ENCODE measurements at places on chromosomes 2 and 18.
A peak's percentile ranks its signal among the peaks of the same experiment; 100 is the strongest.

DNA sequence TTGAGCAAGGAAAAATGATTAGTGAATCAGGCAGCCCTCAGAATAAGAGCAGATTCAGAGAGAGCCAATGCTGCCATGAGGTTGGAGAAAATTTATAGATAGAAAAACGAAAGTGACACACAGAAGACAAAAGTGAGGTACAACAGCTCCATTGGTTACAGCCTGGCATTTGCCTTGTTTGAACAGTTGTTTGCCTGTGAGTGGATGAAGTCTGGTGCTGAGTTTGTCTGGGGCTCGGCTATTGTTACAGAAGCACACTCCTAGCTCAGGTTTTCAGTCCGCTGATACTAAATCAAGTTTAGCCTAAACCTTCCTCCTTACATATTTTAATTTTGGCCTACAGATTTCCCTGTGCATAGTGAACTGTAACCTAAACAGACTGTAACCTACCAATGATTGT, 387.8 kb upstream of the RAB12 start:
- DNase-seq: no peak

DNA sequence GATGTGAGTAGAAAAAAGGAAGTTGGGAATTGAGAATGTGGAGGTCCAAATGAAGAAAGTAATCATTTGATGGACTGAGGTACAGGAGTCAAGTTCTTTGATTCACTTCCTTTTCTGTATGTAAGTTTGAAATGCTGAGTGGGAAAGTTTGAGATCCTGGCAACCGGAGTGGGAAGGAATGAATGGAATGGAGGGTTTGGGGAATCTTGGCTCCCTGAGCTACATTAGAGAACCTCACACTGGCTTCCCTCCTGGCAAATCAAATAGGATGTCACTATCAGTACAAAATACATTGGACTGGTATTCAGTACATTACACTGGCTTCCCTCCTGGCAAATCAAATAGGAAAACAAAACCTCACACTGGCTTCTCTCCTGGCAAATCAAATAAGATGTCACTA, 9.8 kb upstream of the RNF138 start:
- DNase-seq: no peak

DNA sequence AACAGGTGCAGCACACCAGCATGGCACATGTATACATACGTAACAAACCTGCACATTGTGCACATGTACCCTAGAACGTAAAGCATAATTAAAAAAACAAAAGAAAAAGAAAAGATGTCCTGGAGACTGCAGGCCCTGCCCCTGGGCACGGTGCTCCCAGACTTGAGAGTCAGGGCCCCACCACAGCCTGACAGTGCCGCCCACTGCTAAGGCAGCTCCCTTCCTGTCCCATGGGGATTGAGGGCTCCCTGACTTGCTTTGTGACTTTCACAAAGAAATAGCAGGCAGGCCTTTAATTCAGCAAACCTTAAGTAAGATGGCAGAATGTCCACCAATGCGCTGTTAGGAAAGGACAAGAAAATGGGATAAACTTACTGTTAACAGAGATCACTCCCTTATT, 116.8 kb downstream of the NDUFA10 start:
- DNase-seq: no peak

DNA sequence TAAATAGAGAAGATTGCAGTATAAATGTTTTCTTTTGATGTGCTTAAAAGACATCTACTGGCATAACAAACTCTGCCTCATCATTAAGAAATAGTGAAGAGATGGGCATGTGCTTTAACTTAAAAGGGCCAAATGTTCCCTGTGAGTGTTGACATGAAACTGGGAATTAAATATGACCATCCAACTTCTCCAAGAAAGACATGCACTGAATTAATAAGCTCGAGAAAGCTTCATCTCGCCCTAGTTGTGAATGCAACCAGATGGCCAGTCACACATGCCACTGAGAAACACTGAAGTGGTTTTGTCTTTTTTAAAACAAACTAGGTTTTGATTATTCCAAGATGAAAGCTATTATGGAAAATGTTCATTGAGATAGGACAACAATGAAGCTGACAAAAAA, 479.2 kb downstream of the RIT2 start:
- DNase-seq: no peak

DNA sequence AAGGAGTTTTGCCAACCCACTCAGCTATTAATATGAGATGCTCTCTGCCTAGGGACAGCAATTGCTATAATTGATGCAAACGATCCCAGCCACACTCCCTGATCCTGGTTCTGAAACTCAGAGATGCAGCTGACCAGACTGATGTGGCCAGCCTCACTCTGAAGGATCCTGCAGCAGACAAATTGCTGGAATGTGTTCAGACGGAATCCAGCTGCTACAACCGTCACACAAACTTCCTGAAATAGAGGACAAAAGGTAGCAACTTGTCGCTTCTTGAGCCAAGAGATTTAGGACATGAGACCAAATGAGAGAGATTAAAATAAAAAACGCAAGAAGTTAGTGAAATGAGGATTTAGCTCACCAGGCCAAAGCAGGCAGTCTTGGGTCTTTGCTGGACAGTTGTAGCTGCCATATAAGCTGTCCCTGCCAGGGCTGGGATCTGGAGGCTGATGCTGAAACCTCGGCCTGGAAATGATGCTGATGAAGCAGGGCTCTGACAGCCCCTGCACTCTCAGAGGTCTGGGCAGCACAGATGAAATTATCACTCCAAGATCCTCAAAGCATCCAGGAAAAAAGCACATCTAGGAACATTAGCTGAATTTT, 8.3 kb upstream of the YWHAQ start:
- no peak for DNase-seq

DNA sequence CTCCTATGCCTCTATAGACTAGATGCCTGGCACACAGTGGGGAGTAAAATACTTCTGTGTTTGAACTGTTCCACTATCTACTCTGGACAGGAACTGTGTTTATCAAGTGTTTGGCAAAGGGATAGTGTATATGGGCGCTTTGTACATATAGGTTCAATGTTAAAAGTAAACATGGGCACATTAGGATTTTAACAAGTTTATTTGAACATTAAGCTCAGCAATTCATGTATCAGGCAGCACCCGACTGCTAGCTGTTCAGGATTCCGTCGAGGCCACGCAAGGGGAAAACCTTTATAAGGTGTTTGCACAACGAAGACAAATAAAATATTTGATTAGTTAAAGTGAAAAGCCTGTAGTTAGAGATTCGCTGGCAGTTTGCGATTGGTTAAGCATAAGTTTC, 43.4 kb upstream of the ROCK2 start:
- DNase-seq: no peak

DNA sequence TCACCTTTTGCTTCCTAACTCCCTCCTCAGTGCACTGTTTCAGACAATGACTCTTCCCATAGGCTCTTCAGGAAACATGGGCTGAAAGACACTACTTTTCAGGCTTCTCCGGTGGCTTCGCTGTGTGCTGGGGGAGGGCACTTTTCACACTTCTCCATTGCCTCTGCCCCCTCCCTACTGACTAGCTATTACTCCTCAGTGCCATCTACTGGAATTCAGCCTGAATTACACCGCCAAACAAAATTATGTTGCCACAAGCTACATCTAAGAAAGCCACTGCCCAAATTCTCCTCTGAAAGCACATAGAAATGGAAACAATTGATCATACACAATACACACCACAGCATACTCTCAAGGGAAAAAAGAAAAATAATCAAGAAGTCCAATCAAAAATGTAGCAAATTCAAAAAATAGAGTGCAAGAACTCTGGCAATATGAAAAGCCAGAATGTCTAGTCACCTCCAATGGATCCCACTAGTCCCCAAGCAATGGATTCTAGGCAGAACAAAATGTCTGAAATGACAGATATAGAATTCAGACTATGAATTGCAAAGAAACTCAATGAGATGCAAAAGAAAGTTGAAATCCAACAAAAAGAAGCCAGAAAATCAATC, 1139.4 kb upstream of the GYPC start:
- DNase-seq: no peak

- no peak for DNase-seq
These were observed 4.4 kb downstream of the AFF3 start for GRCh38 chr2:100137866-100138570.

- DNase-seq: no peak
These were observed 124.6 kb downstream of the VIT start for GRCh38 chr2:36820942-36821605.

DNA sequence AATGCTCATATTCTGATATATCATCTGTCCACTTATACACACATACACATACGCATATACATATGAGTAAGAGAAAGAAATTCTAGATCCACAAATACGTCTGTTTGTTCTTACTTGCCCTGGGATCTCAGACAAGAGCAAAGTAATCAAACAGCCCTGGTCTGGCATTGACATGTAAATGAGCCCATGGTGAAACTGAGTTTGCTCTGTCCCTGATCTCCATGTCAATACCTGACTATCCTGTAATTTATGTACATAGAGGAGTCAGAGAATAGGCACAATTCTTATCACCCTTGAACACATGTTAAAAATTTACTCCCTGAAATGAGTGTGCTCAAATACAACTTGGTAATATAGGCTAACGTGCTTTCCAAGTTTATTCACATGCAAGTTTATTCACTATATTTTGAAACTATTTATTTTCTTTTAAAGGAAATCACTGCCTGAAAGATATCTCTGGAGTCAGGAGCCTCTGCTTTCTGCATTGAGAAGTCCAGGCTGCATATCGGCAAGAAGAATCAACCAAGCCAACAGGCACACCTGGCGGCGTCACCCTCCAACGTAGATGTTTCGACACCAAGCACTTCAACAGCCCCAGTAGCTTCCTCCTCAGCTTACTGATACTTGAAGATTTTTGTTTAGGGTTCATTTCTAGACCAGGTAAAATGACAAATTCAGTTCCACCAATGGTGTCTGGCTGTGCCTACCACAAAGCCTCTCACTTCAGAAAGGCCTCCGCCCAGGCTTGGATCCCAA, 100.6 kb downstream of the CMPK2 start:
- DNase-seq: no peak

- no peak for DNase-seq
These were observed 188.7 kb upstream of the ZEB2 start for GRCh38 chr2:144708626-144709025.

GRCh38 chr18:49976795-49977560, 163.6 kb upstream of the ACAA2 start:
- no peak for DNase-seq

DNA sequence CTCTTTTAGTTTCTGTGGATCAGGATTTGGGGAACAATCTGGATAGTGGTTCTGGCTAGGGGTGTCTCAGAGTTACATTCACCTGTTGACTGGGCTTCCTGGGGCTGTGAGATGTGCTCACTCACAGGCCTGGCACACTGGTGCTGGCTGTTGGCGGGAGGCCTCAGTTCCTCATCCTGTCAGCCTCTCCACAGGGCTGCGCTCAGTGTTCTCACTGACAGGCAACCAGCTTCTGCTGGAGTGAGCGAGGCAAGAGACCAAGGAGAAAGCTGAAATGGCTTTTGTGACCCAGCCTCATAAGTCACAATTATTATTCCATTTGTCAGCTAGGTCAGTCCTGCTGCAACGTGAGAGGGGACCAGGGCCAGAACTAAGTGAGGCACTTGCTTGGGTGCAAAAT, 180.6 kb upstream of the GLI2 start:
- DNase-seq: no peak

- no peak for DNase-seq
These were observed 209.9 kb downstream of the ARL4C start for GRCh38 chr2:234286956-234287355.

GRCh38 chr2:36322108-36322507, 33.5 kb upstream of the CRIM1 start:
- DNase-seq: no peak

GRCh38 chr2:140584471-140584870, 1546.3 kb downstream of the LRP1B start:
- no peak for DNase-seq

DNA sequence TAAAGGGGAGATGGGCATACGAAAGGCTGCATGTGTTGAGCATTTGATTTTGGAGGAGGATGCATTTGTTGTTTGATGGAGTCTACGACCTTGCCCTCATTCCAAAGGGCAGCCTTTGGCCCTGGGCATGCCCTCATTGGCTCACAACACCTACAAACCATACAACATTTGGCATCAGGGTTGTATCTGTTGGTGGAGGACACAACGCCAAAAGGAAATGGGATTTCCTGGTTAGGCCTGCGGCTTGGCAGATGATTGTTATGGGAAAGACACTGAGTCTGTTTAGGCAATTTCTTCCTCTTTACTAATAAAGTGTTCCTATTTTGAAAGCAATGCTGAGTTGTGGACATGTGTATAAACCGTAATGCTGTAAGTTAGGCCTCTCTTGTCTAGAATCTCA, 246.9 kb downstream of the LDLRAD4 start:
- no peak for DNase-seq

DNA sequence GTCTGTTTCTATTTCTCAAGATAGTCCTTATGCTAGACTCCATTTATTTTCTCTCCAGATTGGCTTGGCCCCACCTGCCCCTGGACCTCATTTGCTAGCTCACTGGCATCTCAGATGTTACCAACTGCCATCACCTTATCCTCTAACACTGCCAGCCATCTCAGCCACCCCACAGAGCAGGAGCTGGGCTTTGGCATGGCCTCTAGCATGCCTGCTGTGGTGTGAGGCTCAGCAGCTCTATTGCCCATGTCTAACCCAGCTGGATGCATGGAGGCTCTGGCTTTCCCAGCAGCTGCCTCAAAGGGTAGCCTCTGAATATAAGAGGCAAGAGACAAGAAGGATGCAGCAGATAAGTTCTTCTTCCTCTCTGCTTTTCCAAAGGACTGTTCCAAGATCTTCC, 373.4 kb downstream of the TNS1 start:
- DNase-seq: no peak

GRCh38 chr2:142323206-142323605, 192.4 kb upstream of the LRP1B start:
- DNase-seq: no peak

DNA sequence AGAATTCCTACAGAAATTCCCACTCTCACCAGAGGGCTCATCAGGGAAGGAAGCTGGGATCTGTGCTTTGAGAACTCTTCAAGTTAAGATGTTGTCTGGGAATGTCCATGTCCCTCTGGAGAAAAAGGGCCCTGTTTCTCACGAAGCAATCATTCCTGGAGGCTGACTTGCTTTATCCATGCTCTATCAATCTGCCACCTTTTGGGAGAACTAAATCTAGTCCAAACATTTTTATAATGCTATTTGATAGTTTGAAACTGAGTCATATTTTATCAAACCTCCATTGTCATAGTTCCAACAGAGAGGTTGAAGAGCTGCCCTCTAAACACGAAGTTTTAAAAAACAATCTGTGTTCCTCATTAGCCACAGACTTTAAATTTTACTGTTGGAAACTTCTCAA, 219.2 kb downstream of the MTX2 start:
- DNase-seq: peak; percentile 45

DNA sequence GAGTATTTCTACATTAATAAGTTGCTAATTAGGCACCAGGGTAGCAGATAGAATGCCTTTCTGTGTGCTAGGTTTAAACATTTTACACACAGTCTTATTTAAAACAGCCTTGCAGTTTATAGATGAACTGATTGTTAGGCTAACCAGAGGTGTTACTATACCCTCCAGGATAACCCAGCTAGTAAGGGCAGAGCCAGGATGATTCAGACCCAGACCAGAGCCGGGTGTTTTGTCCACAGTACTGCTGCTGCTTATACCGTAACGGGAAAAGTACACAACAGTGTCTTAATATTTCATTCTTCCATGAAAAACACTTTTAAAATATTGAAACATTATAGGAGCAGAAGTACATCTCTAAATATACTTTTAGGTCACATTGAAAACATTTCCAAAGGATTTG, 82.7 kb downstream of the MALT1 start:
- no peak for DNase-seq

- DNase-seq: no peak
These were observed 1474.0 kb upstream of the TMEFF2 start for GRCh38 chr2:193668557-193669323.
